ENCODE measurements at places on chromosomes 3 and 15.

DNA sequence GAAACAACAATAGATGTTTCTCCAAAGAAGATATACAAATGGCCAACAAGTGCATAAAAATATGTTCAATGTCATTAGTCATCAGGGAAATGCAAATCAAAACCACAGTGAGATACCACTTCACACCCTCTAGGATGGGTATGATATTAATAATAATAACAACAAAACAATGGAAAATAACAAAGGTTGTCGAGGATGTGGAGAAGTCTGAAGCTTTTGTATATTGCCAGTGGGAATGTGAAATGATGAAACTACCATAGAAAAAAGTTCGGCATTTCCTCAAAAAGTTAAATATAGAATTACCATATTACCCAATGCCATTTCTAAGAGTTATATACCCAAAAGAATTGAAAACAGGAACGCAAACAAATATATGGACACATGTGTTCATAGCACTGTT is 10.8 kb downstream of the BHLHE40 start:
- peak; percentile 81 for DNase-seq

- DNase-seq = no peak
These were observed 57.0 kb upstream of the THRB start for GRCh38 chr3:24551626-24552025.

DNA sequence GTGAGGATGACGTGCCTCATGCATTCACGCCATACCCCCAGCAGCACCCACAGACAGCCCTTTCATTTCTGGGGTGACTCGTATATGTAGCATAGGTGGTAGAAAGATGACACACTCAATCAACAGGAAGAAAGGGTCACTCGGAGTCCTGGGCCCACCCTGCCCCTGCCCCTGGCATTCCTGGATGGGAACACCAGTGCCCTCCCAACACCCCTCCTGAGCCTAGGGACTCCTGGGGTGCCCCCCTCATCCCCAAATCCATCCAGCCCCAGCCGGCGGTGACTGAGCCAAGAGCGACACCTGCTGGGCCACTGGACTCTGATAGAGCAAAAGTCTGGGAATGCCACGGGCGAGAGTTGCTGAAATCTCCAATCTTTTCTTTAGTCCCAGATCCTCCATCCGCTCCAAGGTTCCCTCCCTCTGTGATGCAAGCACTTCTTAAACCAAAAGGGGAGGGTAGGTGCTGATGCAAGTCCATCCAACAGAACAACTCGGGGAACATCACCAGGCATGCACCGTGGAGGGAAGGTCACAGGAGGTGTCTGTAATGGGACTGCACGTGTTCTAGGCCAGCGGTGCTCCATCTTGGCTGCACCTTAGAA is 31.1 kb downstream of the ACAN start:
- DNase-seq = peak; percentile 17

- no peak for DNase-seq
These were observed 14.5 kb upstream of the CAPN3 start for GRCh38 chr15:42344763-42345162.

DNA sequence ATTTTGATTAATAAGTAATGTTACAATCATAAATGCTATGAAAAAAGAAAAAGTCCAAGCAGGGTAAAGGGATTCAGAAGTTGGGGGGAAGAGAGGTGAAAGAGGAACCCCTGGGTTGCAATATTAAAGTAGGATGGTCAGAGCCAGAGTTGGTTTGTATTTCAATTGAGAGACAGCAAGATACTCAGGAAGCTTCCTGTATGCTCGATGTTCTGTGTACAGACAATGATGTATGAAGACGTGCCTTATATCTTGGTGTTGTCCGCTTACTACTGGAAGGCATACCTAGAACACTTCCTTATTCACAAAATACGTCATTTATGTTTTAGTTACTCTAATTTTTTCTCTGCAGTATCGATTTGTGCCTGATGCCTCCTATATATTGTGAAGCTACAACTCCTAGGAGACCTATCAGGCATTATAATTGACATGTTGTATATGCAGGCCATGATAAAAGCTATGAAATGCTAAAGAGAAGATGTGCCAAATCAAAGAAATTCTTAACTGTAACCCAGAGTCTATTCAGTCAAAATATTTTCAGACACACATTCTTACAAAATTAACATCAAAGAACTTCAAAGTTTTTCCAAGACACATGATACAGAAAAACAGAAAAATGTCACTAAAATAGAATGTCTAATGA is 87.5 kb downstream of the TBL1XR1 start:
- DNase-seq = peak; percentile 7

DNA sequence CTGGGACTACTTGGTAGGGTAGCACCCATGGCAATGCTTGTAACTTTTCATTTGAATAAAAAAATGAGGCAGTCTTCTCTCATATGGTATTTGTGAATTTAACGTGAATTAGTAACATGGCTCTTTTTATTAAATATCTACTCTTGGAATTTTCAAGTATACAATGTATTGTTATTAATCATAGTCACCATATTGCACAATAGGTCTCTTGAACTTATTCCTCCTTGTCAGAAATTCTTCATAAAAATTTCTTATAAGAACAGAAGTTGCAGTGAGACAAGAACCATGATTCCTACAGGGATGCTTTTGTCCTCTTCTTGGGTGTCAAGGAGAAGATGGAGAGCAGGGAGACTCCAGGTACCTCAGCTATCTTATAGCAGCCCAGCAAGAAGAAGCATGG is 203.8 kb upstream of the FEZF2 start:
- no peak for DNase-seq

- DNase-seq = no peak
These were observed 230.8 kb downstream of the RBMS3 start for GRCh38 chr3:29511701-29512100.

DNA sequence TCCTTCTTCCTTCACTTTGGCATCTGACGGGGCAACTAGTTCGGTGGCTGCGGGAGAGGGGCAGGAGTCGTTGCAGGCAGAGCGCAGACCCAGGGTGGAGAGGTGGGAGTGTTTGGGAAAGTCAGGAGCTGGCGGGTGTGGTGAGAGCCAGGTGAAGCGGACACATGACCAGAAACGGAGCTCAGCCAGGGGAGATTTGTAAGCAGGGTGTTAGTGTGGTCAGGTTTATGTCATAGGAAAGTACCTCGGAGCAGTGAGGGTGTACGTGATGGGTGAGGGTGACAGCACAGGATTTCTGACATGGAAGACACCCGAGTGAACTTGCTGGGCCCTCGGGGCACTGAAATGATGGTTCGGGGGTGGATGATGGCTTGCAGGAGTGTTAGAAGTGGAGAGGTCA is 247.4 kb upstream of the TPM1 start:
- no peak for DNase-seq

DNA sequence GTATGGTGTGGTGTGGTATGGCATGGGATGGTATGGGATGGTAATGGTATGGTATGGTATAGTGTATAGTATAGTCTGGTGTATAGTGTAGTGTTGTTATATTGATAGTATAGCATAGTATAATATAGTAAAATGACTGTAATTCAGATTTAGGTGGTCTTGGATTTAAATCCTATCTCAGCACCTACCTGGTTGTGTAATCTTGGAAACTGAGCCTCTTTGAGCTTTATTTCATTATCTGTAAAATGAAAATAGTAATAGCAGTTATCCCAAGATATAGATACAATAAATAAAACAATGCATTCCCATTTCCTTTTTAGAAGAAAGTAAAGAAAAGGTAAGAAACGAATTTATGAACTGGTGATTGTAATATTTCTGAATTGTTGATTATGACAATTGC is 27.5 kb upstream of the MEF2A start:
- no peak for DNase-seq

- DNase-seq = no peak
These were observed 50.1 kb downstream of the DLG1 start for GRCh38 chr3:197248341-197248740.

DNA sequence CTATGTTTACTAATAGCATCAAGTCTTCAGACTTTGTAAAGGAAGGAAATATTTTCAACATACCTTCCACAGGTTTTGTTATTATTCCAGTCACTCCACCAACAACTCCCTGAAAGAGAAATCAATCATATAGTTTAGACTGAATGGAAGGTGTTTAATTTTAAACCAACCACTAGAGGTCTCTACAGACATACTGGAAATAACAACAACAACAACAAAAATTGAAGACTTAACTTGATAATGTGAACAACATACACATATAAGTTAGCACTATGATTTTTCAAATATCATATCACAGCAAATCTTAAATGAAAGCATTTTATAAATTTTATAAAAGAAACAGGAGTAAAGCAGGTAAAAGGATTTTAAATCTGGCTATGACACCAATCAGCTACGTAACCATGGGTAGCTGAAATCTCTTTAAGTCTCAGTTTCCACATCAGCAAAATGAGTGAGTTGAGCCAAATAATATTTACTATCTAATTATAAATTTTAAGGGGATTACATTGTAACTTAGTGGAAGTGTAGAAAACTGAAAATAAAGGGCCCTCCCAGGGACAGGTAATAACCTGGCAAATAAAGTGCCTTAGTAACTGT is 188.2 kb downstream of the VPS13C start:
- DNase-seq = peak; percentile 2

DNA sequence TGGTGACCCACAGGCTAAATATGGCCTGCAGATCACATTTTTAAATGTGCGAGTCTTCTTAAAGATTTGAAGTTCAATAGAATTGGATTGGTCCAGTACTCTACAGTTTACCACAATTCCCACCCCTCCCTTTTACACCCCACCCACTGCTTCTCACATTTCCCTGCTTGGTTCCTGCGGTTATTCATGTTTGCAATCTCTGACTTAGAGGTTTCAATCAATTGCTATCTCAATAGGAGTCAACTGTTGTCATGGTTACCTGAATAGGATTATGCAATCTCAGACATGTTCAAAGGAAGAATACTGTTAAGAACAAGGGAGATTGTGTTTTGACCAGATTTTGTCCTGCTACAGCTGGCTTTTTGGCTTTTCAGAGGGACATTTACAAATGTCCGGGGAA is 4.9 kb upstream of the C3orf49 start:
- DNase-seq = no peak

DNA sequence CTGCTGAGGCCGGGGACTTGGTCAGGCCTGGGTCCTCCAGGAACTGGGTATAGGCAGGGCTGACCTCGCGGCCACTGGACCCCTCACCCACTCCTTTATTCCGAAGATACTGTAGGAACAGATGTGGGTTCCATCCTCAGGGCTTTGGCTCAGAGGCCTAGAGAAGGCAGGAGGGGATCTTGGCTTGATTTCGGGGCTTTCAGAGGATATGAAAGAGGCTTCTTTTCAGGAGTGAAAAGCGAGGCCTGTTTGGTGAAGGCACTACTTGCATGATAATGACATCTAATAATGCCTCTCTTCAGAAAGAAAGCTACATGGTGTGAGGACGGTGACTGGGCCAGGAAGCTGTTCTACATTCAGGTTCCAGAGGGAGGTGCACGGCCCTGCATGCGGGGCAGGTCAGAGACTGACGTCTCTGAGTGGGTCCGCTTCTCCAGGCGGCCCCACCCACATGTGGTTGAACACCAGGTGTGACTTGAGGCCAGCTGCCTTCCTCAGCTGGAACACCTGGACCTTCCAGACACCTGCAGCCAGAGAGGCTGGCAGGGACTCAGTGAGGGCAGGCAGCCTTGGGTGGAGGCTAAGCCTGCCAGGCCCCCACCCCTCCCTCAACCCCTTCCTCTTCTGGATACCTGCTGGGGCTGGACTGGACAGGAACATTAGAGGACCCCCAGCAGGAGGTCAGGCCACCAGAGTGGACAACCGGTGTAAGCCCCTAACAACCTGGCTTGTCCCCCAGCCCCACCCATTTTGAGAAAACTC is 31.1 kb upstream of the HHATL start:
- DNase-seq = no peak

- DNase-seq = no peak
These were observed 30.3 kb upstream of the UTS2B start for GRCh38 chr3:191360620-191361019.

DNA sequence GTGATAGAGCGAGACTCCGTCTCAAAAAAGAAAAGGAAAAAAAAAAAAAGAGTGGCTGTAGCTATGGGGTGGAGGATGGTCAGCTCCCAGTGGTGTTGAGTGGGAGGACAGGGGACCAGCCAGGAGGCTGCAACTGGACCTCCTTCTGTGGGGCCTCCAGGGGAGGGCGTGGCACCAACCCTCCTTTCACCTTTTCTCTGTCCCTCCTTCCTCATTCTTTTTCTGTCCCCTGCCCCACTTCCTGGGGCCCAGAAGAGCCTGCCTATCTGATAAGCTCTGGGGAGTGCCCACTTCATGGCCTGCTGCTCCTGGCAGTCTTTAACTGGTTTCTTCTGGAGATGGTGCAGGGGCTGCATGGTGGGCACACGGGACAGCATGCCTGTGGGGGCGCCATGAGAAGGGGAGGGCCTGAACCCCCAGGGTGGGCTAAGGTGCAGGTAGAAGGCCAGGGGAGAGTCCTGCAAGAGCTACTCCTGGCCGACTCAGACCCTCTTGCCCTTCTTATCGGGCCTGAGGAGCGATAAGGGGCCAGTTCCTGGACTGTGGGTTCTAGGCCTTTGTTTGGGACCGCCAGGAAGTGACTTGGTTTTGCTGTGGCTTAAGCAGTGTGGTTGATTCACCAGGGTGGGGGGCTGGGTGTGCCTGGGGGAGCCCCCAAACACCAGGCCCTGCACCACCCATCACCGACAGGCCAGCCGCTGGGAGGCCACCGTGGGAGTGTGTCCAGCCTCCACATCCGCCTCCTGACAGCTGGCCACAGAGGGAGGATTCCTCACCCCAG is 49.4 kb upstream of the FLNB start:
- no peak for DNase-seq

GRCh38 chr3:37395286-37395685 is 220.9 kb upstream of the LRRFIP2 start:
- no peak for DNase-seq

- DNase-seq = no peak
These were observed 2.5 kb downstream of the UBL7 start for GRCh38 chr15:74458473-74458872.

DNA sequence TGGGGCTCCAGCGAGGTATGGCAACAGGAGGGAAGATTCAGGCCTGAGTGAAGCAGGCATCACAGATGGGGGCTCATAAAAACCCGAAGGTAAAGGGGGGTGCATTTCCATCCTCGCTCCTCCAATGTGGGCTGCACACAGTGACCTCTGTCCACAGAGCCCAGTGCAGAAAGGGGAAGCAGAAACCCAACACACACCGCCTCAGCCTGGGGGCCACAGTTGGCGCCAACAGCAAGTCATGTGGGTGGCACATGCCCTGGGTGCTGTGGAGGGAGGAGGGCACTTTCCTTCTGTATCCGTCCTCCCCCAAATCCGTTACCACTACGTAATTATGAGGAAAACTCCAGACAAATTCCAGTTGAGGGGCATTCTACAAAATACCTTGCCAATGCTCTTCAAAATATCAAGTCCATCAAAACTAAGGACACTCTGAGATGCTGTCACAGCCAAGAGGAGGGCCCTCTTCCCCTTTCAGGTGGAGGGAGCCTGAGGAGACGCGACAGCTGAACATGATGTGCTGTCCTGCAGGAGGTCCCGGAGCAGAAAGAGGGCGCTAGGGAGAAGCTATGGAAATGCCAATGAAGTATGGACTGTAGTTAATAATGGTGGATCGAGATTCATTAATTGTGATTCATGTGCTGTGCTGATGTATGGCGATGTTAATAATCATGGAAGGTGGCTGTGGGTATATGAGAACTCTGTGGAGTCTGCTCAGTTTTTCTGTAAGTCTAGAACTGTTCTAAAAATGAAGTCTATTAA is 16.4 kb downstream of the APBA2 start:
- DNase-seq = no peak

GRCh38 chr3:110859993-110860392 is 211.6 kb upstream of the NECTIN3 start:
- no peak for DNase-seq

Measured in suppressor macrophage treated with lipopolysaccharide for 1 hour (primary cell).